Activated naive CD4-positive, alpha-beta T cell treated with anti-CD3 and anti-CD28 coated beads for 36 hours (primary cell): ENCODE measurements at places on chromosomes 16 and 17. TPM values are rescaled to one million over a fixed set of nuclear protein-coding genes. Genes with fewer than 3 reads are reported as not detected.

- DNase-seq: no peak
These were observed 317.2 kb upstream of the MYOCD start for GRCh38 chr17:12348476-12348875.

DNA sequence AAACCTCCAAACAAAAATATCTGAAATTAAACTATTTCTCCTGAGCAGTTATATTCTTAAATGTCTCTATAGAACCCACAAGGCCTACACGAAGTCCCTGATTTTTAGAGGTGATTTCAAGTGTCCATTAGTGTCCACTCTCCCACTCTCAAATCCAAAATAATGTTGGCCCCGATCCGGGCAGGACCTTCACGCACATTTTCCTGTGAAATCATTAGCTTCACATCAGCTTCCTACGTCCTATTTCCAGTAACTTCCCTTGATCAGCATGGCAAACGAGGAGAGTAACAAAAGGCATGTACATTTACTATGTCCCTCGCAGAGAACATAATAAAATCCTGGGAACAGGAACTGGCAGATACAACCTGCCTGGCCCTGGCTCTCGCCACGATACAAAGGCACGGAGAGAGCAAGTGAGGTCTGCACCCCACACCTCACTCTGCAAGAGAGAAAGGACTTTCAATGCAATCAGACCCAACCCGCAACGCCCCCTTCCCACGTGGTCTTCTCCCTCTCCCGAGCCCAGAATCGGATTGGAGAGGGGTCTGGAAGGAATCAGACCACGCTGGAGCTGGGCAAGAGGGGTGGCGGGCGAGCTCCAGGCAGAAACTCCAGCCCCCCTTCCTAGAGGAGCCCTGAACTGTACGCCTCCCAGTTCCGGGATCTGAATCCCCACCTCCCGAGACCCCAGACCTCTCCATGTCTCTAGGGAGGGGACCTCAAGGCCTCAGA is 17.5 kb upstream of the C17orf78 start:
- DNase-seq: peak; percentile 59

- DNase-seq: no peak
These were observed 13.7 kb downstream of the ZNF213 start for GRCh38 chr16:3148256-3149192.

GRCh38 chr17:7392696-7393612 is 1.4 kb downstream of the PLSCR3 start:
- no peak for DNase-seq

DNA sequence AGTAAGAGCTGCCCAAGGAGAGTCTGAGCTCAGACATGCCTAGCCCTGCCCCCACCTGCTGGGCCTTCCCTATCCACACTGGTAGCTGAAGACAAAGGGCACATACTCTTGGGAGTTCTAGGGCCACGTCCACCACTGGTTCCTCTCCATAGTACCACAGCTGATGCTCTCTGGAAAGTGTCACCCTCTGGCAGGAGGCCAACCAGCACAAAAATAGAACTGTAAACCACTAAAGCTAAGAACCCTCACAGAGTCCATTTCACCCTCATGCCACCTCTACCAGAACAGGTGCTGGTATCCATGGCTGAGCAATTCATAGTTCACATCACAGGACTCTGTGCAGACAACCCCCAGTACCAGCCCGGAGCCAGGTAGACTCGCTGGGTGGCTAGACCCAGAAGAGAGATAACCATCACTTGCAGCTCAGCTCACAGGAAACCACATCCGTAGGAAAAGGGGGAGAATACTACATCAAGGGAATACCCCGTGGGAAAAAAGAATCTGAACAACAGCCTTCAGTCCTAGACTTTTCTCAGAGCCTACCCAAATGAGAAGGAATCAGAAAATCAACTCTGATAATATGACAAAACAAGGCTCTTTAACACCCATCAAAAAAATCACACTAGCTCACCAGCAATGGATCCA is 115.3 kb downstream of the CEP112 start:
- DNase-seq: peak; percentile 4

DNA sequence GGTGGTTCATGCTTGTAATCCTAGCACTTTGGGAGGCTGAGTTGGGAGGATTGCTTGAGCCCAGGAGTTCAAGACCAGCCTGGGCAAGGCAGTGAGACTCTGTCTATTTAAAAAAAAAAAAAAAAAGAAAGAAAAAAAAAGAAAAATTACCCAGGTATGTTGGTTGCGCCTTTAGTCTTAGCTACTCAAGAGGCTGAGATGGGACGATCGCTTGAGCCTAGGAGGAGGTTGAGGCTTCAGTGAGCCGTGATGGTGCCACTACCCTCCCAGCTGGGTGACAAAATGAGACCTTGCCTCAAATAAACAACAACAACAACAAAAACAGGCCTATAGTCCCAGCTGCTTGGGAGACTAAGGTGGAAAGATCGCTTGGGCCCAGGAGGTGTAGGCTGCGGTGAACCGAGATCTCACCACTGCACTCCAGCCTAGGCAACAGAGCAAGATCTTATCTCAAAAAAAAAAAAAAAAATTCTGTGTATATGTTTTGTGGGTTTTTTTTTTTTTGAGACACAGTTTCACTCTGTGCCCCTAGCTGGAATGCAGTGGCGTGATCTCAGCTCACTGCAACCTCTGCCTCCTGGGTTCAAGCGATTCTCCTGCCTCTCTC is 12.5 kb upstream of the ANKRD40CL start:
- no peak for DNase-seq

- DNase-seq: no peak
These were observed 70.3 kb downstream of the NETO2 start for GRCh38 chr16:47073223-47074155.

DNA sequence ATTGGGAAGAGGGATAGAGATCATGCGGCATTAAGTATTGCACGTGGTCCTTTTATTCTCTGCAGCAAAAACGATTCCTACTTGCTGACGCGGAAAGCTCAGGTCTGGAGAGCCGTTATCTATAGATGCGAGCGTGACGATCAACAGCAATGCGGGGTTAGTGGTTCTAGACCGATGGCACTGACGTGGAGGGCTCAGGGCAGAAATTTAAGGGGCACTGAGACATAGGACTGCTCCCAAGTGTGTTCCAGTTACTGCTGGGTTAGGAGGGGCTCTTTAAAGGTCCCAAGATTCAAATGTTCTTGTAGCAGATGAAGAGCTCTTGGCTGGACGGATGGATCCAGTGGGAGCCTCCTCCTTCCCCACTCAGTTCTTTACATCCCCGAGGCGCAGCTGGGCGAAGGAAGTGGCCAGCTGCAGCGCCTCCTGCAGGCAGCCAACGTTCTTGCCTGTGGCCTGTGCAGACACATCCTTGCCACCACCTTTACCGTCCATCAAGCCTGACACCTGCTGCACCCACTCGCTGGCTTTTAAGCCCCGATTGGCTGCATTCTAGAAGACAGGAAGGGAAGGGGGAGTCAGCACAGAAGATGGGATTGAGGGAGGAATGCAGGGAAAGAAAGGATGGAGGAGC is 732 bp upstream of the EXOSC6 start:
- DNase-seq: peak; percentile 39

- no peak for DNase-seq
These were observed 7.2 kb downstream of the MPO start for GRCh38 chr17:58273453-58274104.

GRCh38 chr16:14356064-14356463 is 274.0 kb downstream of the PARN start:
- DNase-seq: no peak

GRCh38 chr17:54795046-54795445 is 105.6 kb upstream of the TOM1L1 start:
- no peak for DNase-seq

DNA sequence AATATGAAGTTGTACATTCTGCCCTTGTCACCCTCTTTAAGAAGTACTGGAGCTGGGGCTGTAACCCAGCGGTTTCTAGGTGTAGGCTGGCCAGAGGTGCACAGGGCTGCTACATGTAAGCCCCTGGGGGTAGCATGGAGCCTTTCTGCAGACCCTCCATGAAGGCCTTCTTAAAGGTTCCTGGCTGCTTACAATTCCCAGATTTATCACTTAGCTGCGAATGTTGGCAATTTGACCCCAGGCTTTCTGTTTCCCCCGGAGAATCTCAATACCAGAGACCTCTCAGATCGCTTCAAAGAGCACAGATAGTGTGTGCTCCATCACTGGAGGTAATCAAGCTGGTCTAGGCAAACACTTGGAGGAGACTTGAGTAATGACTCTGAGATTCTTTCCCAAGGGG is 309.4 kb downstream of the CBLN1 start:
- DNase-seq: no peak

DNA sequence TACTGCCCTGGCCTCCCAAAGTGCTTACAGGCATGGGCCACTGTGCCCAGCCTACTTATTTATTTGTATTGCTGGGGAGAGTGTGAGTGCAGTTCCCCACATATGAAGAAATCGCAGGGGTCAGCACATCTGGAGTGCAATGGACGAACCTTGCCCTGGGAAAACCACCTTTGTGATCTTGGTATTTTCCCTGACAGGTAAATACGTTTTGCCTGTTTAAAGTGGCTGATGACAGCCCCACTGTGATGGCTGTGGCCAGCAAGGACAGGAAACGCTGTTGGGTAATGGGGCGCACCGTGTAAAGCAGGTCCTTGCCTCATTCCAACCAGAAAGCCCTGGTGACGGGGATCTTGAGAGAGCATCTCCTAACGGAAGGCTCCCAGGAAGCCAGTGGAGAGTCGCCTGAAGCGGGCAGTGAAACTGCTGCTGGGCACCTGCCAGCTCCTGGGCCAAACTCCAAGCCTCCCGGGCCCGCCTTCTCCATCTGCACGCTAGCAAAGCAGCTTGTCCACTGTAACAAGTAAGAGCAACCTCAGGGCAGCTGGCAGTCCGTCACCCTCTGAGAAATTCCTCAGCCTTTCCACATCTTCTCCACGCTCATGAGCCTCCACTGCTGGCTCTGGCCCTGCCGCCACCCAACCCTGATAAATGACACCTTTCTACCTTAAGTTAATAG is 17.5 kb downstream of the EMC8 start:
- no peak for DNase-seq

- no peak for DNase-seq
These were observed 12.5 kb downstream of the ABCC3 start for GRCh38 chr17:50647187-50647586.

- peak; percentile 62 for DNase-seq
These were observed 56.4 kb upstream of the SLC25A19 start for GRCh38 chr17:75345514-75346167.

GRCh38 chr16:54165174-54165911 is 121.2 kb downstream of the IRX3 start:
- DNase-seq: no peak

DNA sequence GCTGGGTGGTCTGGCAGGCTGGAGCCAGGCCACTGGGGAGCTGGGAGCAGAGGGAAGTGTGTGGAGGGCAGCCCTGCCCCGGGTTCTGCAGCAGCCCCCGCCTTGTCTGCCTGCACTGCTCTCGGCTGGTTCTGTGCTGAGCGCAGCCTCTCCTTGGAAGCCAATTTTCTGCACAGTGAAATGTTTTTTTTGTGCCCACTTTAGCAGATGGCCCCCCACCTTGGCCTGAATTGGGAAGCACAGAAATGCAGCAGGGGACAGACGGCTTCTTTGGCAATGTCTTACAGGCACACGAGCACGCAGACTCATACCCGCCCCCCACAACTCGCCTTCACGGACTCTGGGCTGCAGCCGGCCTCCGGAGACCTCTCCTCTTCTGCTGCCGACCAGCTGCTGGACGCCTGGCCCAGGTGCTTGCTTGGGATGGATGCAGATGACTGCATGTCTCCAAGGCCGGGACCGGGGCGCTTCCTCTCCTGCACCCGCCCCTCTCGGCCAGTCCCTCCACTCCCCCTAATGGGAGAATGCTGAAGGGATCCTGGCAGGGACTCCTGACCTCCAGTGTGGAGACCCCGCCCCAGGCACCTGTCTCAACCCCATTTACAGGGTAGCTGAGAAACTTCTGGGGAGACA is 14.8 kb downstream of the NPTX1 start:
- no peak for DNase-seq

GRCh38 chr16:87033021-87033471 is 284.1 kb downstream of the C16orf95 start:
- no peak for DNase-seq

DNA sequence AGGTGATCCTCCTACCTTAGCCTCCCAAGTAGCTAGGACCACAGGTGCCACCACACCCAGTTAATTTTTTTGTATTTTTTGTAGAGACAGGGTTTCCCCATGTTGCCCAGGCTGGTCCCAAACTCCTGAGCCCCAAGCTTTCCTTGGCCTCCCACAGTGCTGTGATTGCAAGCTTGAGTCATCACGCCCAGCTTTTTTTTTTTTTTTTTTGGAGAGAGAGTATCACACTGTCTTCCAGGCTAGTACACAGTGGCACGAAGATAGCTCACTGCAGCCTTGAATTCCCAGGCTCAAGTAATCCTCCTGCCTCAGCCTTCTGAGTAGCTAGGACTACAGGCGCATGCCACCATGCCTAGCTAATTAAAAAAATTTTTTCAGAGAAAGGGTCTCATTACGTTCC is 27.2 kb downstream of the HEATR9 start:
- no peak for DNase-seq

DNA sequence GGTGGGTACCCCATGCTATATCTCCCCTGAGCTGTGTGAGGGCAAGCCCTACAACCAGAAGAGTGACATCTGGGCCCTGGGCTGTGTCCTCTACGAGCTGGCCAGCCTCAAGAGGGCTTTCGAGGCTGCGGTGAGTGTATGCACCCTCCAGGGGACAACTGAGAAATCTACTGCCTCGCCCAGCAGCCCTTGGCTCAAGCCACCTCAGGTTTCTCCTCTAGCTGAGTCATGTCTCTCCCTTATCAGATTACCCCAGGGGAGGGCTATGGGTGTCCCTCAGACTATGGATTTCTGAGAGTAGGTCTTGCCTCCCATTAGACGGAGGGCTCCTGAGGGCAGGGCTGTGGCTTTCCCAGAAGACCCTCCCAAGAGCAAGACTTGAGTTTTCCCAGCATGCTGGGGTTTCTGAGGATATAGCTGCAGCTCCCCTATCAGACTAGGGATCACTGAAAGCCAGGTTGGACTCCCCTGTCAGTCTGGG is 6.7 kb downstream of the NEK8 start:
- no peak for DNase-seq

CRHR1 gene
- not detected for total RNA-seq

HS3ST3B1 gene
- 23.2 TPM for total RNA-seq

STH gene
- total RNA-seq: not detected

MPHOSPH6 gene
- 34.8 TPM for total RNA-seq

SLC22A31 gene
- 0.31 TPM for total RNA-seq

PMFBP1 gene
- total RNA-seq: 0.24 TPM

TPSD1 gene
- total RNA-seq: not detected

CACNB1 gene
- total RNA-seq: 5.3 TPM
